ENCODE measurements at places on chromosomes 1 and 21.
A peak's percentile ranks its signal among the peaks of the same experiment; 100 is the strongest.

DNA sequence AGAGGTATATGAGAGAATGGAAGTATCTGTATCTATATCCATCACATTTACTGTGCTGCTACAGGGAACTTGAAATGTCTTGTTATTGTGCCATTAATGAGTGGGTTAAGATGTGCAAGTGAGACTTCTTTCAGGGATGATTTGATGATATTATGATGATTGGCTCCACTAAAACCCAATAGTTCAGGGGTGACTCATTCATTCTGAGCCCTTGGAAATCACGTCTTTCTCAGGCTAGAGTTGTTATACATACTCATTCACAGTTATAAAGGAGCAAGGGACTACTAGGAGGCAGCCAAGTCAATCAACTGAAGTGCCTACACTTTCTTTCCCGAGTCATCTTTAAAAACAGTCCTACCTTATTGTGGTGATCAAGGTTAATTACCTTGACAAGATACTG lies 1109.8 kb upstream of the B3GALT2 start:
- DNase-seq: no peak

DNA sequence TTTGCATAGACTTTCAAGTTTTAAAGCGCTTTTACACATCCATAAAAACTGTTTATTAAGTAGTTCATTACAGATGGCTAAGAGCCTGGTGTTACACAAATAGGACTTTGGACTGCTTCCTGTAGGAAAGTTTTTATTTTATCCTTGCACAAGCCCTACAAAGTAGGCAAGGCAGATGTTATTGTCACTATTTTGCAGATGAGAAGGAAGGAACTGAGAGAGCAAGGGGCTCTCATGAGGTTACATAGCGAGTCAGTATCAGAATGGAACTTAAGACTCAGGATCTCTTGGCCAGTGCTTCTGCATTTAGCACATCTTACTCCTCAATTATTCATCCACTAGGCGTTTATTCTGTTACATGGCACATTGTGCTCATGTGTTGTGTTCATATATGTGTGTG lies 2.6 kb upstream of the MAPKAPK2 start:
- DNase-seq: no peak

DNA sequence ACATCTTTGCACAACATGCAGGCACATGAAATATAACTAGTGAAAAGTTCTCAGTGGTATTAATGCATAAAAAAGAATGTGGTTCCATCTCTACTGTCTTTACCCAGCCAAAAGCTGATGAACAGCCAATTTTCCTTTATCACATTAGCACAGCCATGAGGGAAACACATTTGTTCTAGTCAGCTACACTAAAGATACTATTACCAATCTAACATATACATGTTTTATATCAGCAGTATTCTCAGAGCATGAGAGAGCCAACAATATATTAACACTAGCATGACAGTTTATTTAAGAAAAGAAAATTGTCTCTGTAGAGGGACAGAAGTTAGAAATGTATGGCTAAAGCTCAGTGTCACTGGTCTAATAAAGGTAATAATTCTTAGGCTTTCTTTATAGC lies 56.3 kb downstream of the USH2A start:
- DNase-seq: no peak

DNA sequence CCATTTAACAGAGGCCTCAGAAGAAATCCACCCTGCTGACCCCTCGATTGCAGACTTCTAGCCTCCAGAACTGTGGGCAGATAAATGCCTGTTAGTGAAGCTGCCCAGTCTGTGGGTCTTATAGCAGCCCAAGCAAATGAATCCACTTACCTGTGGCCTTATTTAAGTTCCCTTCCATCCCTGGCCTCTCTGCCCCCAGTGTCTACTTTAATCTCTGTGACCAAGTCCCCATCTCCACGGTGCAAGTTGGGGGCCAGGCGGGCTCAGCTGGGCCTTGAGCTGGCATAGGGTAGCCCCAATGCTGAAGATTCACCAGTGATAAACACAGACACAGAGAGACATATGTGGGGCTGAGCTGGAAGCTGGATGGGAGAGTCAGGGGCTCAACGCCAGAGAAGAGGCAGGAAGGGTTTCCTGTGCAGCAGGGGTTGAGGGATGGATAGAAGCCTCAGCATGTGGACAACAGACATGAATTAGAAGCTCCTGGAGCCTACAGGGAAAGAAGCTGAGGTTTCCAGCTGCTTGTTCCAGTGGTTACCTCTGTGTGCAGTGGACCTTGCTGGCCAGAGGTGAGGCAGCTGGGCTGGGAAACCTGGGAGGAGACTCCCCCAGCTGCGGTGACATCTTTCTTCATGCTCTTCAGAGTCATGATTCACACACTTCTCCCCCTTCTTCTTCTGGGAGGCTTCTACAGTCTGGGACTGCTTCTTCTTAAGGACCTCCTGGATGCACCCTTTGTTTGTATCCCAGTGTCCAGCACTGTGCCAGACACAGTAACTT lies 13.4 kb upstream of the B3GALT5 start:
- DNase-seq: no peak

DNA sequence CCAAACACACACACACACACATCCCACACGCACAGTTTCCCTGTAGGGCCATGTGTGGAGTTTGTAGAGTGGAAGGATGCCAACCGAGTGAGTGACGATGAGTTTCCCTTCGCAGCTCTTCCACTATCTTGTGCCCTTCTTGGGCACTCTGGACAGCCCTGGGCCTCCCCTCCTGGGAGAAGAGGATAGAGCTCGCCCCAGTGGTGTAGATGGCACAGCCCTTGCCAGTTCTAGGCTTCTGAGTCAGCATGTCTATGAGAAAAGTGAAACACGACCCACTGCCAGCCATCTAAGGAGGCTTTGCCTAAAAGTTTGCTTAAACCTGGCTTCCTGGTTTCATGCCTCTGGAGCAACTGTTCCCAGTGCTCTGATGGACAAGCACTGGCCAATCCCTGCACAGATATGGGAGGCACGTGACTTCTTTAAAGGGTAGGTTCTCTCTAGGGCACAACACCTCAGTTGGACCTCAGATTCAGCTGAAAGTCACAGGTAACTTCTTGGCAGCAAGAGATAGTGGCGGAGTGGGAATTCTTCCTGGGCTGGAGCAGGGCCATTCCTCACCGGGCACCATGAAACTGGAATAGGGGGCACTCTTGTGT lies 195.9 kb upstream of the GALNT2 start:
- DNase-seq: no peak

DNA sequence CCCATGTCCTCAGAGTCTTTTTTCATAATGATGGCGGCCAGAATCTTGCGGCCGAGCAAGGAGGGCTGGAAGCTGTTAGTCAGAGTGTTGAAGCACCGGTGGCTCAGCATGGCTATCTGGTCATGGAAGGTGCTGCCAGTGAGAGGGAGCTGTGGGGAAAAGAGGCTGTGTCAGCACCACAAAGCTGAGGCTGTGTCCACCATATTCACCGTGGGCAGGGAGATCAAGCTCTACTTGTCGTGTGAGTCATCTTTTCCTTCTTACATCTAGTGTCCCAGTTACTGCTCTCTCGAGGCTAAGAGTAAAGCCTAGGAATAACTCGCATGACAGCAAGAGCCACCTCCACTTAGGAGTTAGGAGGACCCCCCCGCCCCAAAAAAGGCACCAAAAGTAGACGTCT lies 18.2 kb downstream of the ADAR start:
- DNase-seq: no peak

GRCh38 chr1:1631782-1632420 lies at the start of gene MMP23B:
MMP23B (plus strand) TSS chr1:1632173; CDS start chr1:1632219, 46 bp downstream.
- no peak for DNase-seq

GRCh38 chr1:154193821-154194220 lies 1.9 kb upstream of the TPM3 start:
- DNase-seq: no peak

- no peak for DNase-seq
Observed at GRCh38 chr21:40639616-40640194, 207.3 kb downstream of the DSCAM start.

DNA sequence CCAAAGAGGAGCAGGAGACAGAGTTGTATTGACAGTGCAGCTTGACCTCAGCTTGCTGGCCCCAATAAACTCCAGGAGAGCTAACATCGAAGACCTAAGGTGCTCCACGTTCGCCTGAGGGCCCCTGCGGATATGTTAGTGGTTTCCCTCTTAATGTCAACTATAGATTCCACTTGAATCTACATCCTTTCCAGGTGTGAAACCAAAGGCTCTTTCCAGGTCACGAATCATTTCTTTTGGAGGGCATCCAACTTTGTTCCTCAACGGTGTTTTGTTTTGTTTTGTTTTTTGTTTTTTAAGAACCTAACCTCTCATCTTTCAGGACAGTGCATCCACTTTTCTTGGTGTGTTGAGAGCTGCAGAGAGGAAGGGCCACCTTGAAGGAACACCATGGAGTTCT lies 267.6 kb upstream of the SGIP1 start:
- DNase-seq: no peak

GRCh38 chr1:54571326-54571725 lies 23.3 kb downstream of the ACOT11 start:
- no peak for DNase-seq

- peak; percentile 43 for DNase-seq
Observed at GRCh38 chr1:154607106-154607608, 829 bp downstream of the ADAR start.

DNA sequence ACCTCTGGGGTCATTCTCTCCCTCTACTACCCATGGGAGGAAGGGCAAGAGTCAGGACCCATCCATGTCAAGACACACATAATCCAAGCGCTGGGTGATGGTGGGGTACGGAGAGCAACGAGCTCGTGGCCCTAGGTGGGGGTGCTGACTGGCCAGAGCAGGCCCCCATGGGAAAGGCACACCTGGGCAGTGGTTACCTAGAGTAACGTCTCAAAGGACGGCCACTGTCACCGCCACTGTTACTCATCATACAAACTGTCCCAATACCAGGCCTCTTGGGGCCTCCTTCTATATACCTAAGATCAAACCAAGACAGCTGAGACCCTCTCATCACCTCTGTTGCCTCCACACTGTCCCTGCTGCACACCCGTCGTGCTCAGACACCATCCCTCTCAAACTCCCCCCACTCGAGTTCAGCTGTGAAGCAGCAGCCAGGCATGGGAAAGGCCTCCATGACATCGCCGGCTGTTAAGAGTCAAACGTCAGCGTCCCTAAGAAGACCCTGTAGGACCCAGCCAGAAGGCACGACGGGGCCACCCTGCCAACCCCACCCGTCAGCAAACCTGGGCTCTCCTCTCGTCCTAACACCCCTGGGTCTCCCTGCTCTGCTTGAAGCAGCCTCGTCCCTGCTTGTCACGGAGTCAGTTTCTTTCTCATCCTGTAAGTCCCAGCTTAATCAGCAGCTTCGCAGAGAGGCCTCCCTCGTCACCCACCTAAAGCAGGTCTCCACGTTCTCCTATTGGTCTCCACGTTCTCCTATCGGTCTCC lies 15.3 kb downstream of the NPHP4 start:
- no peak for DNase-seq

DNA sequence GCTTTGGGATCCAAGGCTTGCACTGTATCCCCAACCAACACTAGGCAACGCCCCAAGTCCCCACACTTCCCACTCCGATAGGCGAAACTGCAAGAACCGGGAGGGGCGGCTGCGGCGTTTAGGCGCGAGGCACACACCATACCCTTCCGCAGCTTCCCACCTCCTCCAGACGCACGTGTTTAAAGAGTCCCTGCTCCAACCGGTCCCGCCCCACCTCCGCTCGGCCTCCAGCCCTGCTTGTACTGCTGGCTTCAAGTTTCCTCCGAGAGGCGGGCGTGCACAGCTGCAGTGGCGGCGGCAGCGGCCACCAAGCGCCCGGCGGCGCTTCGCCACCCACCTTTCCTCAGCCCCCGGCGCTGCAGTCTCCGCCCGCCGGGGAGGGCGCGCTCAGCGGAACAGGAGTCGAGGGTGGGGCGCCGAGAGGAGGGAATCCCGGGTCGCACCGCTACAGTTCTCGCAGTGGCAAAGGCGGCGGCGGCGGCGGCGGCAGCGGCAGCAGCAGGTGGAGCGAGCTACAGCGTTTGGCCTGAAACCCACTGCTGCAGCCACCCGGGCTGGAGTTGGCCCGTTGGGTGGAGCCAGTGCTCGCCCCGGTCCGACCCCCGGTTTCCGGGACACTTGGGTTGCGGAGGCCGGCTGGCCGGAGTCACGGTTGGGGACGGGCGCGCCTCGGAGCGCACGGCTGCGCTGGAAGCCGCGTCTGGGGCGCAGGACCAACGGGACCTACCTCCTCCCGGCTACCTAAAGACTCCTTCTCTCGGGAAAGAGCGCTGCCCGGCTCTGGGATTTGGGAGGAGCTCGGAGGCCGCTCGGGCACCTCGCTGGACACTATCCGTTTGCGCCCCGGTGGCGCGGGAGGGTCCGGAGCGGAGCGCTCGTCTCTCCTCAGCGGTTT lies at the start of gene CNIH3:
Gene CNIH3 (plus strand): TSS at position 457 of the 895 bp plus-strand sequence. CDS start 858 bp downstream, outside the sequence.
- DNase-seq: peak; percentile 43

DNA sequence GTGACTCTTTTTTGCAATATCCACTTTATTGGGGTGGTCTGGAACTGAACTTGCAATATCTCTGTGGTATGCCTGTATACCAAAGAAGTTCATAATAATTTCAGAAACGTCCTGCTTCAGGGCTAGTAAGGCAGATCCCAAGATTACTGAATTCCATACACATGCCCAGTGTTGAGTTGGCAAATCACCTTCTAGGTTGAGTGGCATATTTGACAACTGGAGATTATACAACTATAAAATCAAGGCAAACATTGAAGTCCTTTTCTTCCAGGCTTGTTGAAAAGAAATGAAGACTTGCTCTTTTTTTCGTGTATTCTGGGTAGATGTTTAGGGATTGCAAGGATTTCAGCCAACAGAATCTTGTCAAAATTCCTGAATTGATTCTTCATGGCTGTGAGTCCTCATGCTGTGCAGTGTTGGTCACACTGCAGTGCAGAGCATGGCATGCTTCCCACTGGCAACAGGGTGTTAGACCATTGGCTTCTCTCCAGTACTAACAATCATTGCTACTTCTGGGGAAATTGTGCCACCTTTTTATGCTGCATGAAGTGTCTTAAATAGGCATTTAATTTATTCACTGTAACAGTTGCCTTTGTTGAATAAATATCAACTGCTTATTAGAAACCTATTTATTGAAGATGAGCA lies 367.1 kb upstream of the ADGRL4 start:
- no peak for DNase-seq

DNA sequence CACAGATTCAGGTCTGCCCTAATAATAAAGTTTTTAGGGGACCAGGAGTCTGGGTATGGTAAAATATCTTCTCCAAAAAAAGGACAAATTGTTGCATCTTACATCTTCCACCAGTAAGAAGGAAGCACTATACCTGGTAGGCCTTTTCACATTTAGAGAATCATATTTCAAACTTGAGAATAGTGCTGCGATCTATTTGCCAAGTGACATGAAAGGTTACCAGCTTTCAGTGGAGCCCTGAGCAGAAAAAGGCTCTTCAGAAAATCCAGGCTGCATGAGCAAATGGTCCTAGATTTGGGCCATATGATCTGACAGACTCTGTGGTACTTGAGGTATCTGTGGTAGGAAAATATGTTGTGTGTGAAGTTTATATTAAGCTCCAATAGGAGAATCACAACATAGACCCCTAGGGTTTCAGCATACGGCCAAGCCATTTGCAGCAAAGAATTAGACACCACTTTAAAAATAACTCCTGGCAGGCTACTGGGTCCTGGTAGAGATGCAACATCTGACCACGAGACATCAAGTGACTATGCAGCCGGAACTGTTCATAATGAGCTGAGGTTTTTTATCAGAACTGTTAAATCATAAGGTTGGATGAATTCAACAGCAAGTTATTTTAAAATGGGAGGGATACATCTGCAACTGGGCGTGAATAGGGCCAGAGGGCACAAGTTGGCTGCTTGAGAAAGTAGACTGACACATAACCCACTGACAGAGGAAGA lies 38.6 kb upstream of the CCDC190 start:
- no peak for DNase-seq

GRCh38 chr1:150970808-150971582 lies 3.6 kb downstream of the CERS2 start:
- DNase-seq: no peak

- DNase-seq: no peak
Observed at GRCh38 chr21:44354001-44354405, 582 bp downstream of the TRPM2 start.
